ENCODE measurements at places on chromosomes 3 and 15. TPM values are rescaled to one million over a fixed set of nuclear protein-coding genes. Genes with fewer than 3 reads are reported as not detected.

The RHOV gene
- polyA plus RNA-seq, result 8.9 TPM

The PLA2G4E gene
- polyA plus RNA-seq, result not detected

The FGF7 gene
- polyA plus RNA-seq, result 0.23 TPM

The SAMD7 gene
- polyA plus RNA-seq, result not detected

The ZNF445 gene
- 4.4 TPM for polyA plus RNA-seq

The RLBP1 gene
- not detected for polyA plus RNA-seq

The THUMPD3 gene
- 44.2 TPM for polyA plus RNA-seq

The SLC24A5 gene
- not detected for polyA plus RNA-seq

The RTP1 gene
- not detected for polyA plus RNA-seq
